ENCODE measurements at places on chromosomes 4 and X. TPM values are rescaled to one million over a fixed set of nuclear protein-coding genes. Genes with fewer than 3 reads are reported as not detected.

BMPR1B gene
- 4.5 TPM for total RNA-seq

MAGEA10 gene
- total RNA-seq = not detected

IL2 gene
- total RNA-seq = not detected

GAGE12F gene
- not detected for total RNA-seq

GIMD1 gene
- total RNA-seq = not detected

NAT8L gene
- total RNA-seq = 1.2 TPM

FRG2 gene
- total RNA-seq = not detected

SLC6A14 gene
- total RNA-seq = 11.2 TPM

XPNPEP2 gene
- total RNA-seq = 4.1 TPM

SPANXC gene
- not detected for total RNA-seq

IRS4 gene
- total RNA-seq = 0.69 TPM

DNA sequence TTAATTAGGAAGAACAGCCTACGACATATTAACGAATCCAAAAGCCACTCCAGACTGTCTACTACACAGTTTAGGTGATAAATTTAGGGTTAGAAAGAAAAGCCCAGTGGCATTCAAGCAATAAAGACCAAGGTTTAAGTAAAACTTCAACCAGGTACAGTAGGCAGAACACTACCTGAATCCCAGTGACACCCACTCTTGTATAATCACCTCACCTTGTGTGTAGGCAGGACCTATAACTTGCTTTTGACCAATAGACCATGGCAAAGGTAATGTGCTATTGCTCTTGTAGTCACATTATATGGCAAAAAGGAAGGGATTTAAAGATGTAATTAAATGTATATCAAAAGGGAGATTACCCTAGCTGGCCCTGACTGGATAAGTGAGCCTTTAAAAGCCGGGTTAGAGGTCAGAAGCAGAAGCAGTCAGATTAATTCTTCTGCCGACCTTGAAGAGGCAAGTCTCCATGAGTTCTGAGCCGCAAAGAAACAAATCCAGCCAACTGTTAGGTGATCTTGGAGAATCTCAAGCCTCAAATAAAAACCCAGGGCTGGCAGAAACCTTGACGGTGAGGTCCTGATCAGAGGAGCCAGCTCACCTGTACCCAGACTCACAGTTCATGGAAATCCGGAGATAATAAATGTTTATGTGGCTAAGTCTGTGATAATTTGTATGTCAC is 8.8 kb downstream of the FSTL5 start:
- DNase-seq = no peak

- no peak for DNase-seq
Measured at GRCh38 chr4:141469392-141469791, 167.0 kb upstream of the IL15 start.

DNA sequence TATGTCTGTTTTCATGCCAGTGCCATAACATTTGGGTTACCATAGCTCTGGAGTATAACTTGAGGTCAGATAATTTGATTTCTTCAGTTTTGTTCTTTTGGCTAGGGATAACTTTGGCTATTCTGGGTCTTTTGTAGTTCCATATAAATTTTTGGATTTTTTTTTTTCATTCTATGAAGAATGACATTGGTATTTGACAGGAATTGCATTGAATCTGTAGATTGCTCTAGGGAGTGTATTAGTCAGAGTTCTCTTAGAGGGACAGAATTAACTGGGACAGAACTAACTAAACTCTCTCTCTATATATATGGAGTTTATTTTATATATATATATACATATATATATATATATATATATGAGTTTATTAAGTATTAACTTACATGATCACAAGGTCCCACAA is 32.2 kb upstream of the SLIT2 start:
- DNase-seq = no peak

GRCh38 chr4:19324184-19324583 is 927.5 kb upstream of the SLIT2 start:
- no peak for DNase-seq

GRCh38 chr4:138192113-138192512 is 50.0 kb downstream of the SLC7A11 start:
- no peak for DNase-seq

DNA sequence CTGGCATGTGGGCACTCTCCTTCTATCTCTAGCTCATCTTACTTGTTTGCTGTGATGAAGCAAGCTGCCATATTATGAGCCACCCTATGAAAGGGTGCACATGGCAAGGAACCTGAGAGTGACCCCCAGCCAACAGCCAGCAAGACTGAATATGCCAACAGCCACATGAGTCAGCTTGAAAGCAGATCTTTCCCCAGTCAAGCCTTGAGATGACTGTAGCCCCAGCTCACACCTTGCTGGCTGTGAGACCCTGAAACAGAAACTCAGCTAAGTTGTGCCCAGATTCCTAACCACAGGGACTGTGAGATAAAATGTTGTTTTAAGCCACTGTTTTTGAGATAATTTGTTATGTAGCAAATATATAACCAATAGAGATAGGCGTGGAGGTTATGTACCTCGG is 36.2 kb downstream of the KDM5C start:
- no peak for DNase-seq

DNA sequence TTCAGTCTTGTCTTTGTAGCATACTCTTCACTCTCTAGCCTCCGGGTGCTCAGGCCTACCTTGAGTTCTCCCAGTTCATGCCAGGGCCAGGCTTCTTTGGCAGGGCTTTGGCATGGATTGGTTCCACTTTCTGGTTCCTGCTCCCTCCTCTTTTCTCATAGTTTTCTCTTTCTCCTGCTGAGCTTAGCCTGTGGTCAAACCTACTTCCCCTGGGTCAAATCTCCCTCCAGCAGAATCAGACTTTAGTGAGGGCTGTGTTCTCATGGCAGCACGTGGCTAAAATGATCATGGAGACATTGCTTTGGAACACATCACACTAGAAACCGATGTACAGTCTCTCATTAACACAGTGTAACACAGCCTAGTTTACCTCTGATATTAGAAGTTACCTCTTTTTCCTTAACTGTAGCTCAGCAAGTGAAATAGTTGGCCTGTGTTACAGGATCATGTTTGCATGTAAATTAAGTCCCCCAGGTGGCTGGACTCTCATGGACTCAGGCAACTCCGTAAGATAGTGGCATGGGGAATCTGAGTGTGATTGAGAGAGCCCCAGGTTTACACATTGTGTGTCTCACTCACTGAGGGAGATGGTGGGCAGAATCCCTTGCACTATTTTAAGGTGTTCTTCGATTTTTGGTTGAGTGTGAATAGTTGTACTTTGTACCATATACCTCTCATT is 13.3 kb downstream of the RAB9A start:
- no peak for DNase-seq

- no peak for DNase-seq
Measured at GRCh38 chrX:42021058-42021457, 97.7 kb upstream of the CASK start.

- peak; percentile 0 for DNase-seq
Measured at GRCh38 chrX:45697591-45697990, 496.9 kb upstream of the DIPK2B start.

GRCh38 chr4:32147446-32148085 is 1427.4 kb downstream of the PCDH7 start:
- DNase-seq = no peak

DNA sequence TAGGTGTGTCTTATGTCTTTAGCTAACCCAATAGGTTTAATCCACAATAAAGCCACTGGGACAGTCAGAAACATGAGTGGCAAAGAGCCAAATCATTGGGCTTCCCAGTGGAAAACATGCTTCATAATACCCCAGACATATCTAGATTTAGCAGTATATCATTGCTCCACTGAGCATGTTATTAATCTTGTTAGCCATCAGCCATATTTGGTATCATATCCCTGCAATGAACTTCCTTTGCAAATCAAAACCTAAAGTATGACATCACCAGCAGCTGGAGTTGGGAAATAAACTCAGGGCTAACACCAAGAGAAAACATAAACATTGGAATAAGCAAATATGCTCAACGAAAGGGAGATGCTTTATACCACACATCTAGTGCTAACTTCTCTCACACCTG is 280.8 kb upstream of the NOCT start:
- DNase-seq = peak; percentile 43

GRCh38 chrX:97397371-97397770 is 513.7 kb downstream of the RPA4 start:
- DNase-seq = no peak

- no peak for DNase-seq
Measured at GRCh38 chrX:100081503-100081902, 328.6 kb downstream of the PCDH19 start.

- DNase-seq = no peak
Measured at GRCh38 chr4:89071311-89071710, 14.3 kb upstream of the FAM13A start.

DNA sequence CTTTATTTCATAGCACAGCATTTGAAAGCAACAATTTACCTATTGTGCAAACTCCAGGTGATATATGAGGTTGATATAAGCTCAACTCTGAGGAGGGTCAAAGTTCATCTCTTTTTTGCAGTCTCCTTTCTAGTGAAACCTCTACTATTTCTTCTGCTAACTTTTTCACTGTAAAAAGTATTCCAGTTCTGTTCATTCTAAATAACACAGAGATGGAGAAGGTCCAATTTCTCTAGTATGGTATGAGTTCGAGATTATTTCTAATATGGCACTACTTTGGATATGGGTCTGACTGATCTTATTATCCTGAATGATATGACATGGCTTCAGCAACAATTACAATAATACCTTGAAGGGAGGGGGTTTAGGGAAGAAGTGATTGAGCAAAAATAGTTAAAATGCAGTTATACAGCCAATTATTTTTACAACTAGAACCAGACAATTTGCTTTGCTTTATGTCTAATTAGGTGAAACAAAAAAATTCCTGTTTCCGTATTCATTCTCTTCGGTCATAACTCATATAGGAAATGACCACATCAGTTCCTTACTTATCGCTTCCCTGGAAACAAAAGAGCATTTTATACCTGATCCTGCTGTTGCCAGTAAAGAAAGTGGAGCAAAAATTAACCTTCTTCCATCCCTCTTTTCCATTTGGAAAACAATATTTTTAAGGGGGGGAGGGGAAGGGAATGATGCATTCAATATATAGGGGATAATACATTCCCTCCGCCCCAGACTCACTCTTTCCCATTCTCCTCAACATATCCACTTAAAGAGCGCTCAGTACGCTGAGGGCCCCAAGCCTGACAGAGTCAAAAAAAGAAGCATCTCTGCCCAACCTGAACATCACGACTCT is 1.0 kb downstream of the TBC1D9 start:
- peak; percentile 55 for DNase-seq

- DNase-seq = no peak
Measured at GRCh38 chr4:110540581-110540980, 64.6 kb downstream of the ENPEP start.

GRCh38 chr4:53455766-53456165 is 78.3 kb downstream of the FIP1L1 start:
- DNase-seq = no peak

DNA sequence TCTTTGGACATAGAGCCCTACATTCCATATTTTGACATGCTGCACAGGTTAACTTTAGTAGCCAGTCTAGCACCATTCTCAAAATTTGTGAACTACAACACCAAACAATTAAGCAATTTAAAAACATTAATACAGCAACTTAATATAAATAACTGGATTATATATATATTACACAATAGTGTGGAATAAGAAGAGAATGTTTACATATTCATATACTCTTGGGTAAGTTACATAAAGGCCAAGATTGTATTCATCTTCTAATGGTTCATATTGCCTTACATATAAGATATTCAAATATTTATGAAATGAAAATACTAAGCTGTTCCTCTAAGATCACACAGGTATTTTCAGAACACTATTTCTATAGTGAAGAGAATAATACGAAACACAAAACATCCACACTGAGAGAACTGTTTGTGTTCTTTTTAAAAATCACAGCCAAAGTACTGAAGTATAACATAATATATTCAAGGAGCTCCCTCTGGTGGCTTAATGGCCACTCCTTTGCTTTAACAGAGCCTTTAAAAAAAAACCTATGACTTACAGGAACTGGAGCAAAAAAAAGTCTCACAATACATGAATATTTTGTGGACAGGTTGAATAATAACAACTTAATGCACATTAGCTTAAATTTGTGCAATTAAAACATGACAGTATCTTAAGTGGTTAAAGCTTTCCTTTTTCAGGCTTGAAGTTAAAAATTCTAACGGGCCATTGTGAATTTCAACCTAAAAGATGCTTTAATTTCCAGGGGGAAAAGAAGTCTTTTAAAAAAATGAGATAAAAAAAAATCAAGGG is 46.2 kb downstream of the NEK1 start:
- peak; percentile 24 for DNase-seq

DNA sequence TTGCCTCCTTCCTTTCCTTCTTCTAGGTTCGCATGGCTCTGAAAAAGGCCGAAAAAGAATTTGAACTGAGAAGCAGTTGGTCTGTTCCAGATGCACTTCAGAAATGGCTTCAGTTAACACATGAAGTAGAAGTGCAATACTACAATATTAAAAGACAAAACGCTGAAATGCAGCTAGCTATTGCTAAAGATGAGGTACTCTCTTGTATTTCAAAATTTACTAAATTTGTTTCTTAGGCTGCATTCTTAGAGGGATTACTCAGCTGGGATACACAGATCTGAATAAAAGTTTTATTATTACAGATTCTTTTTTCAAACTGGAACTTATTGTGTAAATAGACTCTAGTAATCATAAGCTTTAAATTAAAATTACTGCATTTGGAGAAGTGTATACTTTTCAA is 146.9 kb downstream of the STIM2 start:
- no peak for DNase-seq

DNA sequence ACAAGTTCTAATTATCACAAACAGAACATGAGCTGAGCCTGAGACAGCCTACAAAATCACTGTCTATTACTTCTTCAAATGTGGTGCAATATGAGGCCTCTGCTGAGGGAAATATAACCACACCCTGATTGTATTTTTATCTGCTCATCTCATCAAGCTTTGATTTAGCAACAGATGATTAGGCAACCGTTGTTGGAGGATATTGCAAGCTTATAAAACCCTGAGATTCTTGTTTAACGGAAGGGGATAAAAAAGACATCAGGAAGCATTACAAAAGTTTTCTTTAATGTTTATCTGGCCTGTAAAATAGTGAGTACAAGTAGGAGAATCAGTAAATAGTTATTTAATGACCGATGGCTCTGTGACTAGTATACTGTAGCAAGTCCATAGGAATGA is 108.5 kb downstream of the ZNF330 start:
- peak; percentile 55 for DNase-seq

DNA sequence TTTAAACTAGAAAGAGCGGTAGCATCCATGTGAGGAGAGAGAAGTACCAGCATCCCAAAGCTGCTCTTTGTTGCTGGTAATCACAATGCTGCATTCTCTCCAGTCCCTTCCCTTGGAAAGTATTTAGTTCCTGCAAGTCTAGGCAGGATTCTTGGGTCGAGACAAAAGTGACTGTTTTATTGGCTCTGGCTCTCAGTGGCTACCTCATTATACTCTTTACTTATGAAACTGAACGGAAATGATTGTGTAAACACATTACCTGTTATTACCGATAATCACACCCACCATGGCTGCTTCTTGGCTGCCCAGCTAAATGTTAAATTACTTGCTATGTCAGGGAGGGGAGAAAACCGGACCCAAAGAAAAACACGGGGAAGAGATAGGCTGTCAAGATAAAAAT is 26.2 kb downstream of the ATXN3L start:
- no peak for DNase-seq

All from skin of body (tissue), 3 donors.